Calu3 (cell line): ENCODE measurements at places on chromosomes 2 and 18. TPM values are rescaled to one million over a fixed set of nuclear protein-coding genes. Genes with fewer than 3 reads are reported as not detected.
A peak's percentile ranks its signal among the peaks of the same experiment; 100 is the strongest.

Gene ASIC4
- total RNA-seq, result 0.17 TPM in 1 of 2 replicates, not detected in the other

Gene SCYGR4
- total RNA-seq, result 0.22 TPM in 1 of 2 replicates, not detected in the other

Gene TRAPPC8
- 38.0 and 40.1 TPM in 2 replicates for total RNA-seq

Gene PCARE
- total RNA-seq, result not detected in 2 replicates

Gene SLC5A7
- total RNA-seq, result not detected in 2 replicates

Gene AGXT
- total RNA-seq, result not detected in 2 replicates

Gene SPHKAP
- total RNA-seq, result not detected in 2 replicates

Gene HSBP1L1
- total RNA-seq, result 17.9 and 18.8 TPM in 2 replicates

GRCh38 chr2:86072271-86072858 is 33.3 kb downstream of the POLR1A start:
- no peak for DNase-seq

DNA sequence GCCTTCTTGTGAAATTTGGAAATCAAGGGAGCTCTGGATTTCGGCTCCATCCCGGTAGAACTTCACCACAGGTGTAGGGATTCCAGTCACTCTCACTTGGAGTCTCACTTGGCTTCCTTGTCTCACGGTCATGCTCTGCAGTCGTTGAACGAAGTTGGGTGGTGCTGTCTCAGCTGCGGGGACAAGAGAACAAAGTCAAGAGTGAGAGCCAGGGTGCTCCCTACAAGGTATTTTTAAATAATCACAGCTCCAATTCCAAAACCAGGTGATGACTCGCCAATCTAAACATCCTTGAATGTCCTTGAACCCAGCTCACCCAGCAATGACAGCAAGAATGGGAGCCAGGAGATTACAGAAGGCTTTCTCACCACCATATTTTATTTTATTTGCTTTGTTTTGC is 6.7 kb downstream of the TTN start:
- DNase-seq, result no peak

DNA sequence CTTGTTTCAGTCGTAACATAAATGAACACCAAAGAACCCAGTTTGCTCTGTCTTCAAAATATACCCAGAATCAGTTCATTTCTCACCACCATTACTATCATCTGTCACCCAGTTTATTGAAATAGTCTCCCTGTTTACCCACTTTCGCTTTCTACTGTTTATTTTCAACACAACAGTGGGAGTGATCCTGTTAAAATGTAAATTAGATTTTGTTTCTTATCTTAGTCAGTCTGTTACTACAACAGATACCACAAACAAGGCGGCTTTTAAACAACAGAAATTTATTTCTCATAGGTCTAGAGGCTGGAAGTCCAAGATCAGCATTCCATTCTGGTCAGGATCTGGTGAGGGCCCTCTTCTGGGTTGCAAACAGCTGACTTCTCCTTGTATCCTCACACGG is 74.8 kb downstream of the ARHGAP15 start:
- no peak for DNase-seq

- no peak for DNase-seq
Measured at GRCh38 chr2:60556175-60556574, 2.7 kb upstream of the BCL11A start.

- DNase-seq, result no peak
Measured at GRCh38 chr2:19676770-19677169, 225.0 kb downstream of the TTC32 start.

DNA sequence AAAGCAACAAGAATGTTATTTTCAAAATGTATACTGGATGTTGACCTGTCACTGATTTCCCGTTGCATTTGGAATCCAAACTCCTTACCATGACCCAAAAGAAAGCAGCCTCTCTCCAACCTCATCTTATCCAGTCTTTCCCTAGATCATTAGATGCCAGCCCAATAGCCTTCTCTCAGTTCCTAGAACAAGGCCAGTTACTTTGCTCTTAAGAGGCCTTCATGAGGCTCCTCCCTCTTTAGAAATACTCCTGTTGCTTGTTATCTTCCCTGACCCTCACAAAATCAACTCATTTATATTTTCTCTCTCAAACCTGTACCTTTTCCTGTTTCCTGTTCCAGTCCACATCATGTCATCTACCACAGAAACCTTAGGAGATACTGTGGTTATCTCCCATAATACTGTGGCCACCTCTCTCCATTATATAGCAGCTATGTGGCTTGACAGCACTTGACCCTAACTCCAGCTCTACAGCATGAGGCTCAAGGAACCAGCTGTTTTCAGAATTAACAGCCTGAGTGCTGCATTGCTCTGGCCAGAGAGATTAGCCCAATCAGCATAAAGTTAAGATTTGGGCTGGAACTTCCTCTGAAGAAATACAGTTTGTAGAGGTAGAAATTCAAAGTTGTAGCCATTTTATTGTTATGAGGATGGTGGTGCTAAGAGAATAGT is 22.8 kb downstream of the SRBD1 start:
- no peak for DNase-seq

- DNase-seq, result peak; percentile 11
Measured at GRCh38 chr2:131394147-131394931, 30.4 kb upstream of the RAB6D start.

- peak; percentile 2 for DNase-seq
Measured at GRCh38 chr2:202780514-202781021, 91.0 kb downstream of the ICA1L start.

- peak; percentile 50 for DNase-seq
Measured at GRCh38 chr18:903701-904100, 970 bp upstream of the ADCYAP1 start.

DNA sequence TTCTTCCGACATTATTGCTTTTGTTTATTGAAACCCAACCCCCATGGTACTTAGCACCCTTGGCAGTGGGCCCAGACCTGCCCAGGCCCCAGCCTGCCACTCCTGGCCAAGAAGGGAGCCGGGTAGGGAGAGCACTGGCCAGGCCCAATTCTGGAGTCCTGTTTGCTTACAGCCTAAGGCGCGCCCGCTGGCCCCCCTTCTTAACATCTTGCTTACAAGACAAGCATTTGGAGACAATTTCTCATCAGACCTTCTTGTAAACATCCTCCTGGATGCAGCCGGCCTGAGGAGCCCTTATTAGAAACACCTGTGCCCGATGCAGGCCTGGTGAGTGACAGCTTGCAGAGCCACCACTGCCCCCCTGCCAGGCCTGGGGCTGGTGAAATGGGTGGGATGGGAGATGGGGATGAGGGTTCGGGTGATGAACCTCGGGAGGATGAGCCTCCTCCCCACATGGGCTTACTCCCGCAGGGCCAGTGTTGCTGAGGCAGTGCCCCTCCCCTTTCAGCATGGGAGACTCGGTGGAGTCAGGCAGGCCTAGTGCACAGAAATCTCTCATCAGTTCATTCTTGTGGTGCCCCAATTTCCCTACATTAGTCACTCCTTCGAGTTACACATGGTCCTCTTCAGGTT is 217.5 kb downstream of the CYP26B1 start:
- peak; percentile 20 for DNase-seq

DNA sequence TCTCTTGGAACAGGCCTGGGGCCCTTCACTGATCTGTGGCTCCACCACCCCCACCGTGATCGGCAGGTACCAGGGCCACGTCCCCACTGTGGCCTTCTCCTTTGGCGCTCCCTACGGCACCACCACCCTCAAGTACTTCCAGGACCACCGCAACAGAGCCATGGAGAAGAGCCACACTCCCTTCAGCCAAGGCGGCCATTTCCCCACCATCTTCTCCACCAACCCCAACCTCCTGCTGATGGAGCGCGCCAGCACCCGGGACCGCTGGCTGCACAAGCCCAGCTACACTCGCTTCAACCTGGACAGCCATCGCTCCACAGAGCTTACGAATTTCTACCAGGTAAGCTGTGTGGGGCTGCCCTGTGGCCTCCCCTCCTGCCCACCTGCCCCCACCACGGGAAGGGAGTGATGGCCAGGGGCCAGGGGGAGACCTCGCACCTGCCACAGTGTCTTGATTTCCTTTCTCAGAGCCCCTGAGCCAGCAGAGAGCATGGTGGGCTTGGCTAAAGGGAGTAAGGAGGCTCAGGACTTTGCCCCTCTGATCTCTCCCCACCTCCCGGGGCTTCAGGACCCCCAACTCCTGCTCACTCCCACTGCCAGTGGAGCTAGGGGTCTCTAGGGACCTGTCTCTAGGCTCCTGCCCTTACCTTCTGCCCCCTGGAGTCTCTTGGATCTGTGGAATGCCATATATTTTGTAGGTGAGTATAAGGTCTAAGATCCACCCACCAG is 65.2 kb downstream of the CIB4 start:
- no peak for DNase-seq

GRCh38 chr2:215918901-215919599 is 94.3 kb downstream of the MREG start:
- no peak for DNase-seq

DNA sequence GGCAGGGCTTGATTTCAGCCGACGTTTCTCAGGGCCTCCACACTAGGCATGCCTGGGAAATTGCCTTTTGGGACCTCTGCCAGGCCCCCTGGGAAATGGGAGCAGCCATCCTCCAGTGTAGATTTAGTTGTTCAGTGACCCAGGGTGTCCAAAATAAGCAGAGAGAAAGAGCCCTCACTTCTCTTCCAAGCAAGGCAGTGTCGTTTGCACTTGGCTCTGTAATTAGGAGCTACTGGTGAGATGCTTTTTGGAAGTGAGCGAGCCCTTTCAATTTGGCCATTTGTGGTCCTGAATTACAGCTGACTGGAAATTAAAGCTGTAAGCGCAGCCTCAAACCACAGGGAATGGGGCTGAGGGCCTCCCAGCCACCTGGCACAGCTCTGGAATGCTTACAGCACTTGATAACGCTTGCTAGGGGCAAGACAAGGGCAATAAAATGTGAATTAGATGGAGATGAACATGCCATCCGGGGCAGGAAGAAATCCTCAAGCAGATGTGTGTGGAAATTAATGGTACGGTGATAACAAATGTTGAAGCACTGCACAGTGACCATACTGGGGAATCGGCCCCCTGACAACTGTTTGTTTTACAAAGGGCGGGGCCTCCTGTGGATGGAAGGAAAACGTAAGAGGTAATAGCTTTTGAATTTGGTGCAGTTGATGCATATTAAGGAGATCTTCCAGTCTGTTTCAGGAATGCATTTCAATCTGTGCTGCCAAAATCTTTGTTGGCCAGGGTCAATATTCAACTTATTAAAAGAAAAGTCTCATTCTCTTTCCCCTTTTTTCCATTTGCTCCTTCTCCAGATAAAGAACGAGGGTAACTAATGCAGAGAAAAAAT is 173.1 kb downstream of the UXS1 start:
- DNase-seq, result no peak

DNA sequence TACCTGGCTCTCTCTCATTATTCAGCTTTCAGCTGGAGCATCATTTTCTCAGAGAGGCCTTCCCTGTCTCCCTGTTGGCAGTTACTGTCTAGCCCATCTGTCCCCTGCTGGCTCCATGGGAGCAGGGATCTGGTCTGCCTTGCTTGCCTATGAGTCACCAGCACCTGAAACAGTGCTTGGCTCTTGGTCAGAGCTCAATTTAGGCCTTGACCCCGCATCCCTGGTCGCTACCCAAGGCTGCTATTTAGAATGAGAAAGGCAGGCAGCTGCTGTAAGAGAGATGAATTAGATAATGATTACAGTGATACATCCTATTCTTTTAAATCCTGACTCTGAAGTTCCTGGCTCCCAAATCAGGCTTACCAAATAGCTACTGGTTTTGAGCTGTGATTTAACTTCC is 32.9 kb downstream of the KCNE4 start:
- no peak for DNase-seq

DNA sequence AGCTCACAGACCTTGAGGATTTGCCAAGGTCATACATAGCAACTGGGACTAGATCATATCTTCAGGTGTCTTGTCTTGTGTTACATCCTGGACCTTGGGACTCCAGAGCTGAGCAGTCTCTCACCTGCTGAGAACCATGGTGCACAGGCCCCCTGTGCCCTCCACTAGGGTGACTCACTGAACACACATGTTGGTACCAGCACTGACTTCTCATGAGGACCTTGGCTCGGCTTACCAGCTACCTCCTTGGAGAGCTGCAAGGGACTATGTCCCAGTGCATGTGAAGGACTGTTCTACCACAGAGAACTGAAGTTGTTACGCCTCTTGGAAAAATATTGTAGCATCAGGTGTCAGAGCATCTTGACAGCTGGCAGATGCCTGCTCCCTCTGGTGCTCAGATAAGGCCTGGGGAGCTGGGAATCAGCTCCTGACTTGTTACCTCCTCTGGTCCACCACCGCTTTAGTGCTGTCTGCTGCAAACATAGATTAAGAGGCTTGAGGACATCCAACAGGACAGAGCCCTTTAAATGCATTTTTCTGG is 72.1 kb downstream of the WDSUB1 start:
- DNase-seq, result no peak

DNA sequence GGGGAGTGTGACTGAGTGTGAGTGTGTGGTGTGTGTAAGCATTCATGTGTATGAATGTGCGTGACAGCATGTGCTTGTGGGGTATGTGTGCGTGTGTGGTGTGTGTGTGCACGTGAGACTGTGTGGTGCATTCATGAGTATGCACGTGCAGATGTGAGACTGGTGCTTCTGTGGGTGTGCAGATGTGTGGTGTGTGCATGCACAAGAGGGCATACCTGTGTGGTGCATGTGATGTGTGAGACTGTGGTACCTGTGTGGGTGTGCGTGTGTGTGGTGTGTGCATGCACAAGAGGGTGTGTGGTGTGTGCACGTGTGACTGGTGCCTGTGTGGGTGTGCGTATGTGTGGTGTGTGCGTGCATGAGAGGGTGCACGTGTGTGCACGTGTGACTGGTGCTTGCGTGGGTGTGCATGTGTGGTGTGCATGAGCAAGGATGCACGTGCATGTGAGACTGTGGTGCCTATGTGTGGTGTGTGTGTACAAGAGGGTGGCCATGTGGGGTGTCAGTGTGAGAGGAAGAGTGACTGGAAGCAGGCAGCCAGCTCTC is 213.3 kb downstream of the TWIST2 start:
- no peak for DNase-seq

- DNase-seq, result no peak
Measured at GRCh38 chr2:143787674-143788073, 658.5 kb downstream of the ARHGAP15 start.

- no peak for DNase-seq
Measured at GRCh38 chr18:77084688-77085035, 47.9 kb downstream of the MBP start.
